ENCODE measurements at places on chromosomes 6 and 20.

- DNase-seq = no peak
Measured at GRCh38 chr20:40397467-40397866, 291.6 kb downstream of the MAFB start.

DNA sequence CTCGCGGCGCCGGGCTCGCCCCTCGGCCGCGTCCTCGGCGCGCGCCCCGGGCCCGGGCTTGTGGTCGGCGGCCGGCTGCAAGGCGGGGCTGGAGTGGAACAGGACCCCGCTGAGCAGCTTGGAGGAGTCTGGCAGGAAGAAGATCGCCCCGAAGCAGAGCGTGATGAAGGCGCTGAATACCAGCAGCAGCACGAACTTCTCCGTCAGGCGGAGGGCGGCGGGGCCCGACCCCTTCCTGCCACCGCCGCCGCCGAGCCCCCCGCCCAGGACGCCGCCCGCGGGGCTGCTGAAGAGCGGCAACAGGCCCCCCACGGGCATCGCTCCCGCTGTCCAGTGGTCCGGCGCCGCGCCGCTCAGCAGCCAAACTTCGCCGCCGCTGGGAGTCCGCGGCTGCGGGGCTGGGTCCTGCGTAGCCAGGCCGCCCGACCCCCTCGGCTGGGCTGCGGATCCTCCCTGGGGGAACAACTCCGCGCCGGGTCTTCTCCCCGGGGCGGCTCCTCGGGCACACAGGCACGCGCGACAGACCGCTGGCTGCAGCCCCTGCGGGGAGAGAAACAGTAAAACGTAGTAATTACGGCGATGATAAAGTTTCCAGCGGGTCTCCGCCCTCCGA lies 707 bp downstream of the MAN1A1 start:
- peak; percentile 23 for DNase-seq

GRCh38 chr6:161035182-161035980 lies 43.8 kb downstream of the MAP3K4 start:
- no peak for DNase-seq

- DNase-seq = no peak
Measured at GRCh38 chr20:57601737-57602136, 18.5 kb downstream of the ZBP1 start.

GRCh38 chr6:166595061-166595780 lies 8.7 kb upstream of the RAMACL start:
- DNase-seq = no peak

DNA sequence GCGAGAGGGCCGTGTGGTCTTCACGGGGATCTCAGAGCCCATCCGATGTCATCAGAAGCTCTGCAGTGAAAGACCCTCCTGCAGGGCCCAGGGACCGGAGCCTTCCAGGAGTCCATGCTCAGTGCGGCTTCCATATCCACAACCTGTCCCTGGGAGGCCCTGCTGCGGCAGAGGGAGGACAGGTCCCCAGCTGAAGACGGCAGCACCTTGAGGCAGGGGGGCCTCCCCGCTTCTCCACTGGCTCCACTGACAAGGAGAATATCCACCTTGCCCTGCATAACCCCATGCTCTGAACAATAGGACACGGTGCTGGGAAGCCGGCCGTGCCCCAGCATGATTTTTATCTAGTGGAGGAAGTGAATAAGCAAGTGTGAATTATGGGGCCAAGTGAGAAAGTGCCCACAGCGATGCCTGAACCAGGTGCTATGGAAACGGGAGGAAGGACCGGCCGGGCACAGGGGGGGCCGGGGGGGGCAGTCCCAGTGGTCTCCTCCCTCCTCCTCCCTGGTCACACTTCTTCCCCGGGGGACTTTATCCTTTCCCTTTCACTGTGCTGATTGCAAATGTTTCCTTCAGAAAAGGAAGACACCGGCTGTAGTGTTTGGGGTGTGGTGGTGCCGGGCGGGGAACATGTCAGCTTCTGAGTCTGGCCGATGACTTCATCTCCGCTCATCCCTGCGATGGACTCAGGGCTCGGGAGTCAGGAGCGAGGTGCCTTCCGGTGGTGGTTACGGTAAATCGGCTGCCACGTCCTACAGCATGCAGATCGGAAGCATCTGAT lies 225.1 kb downstream of the ERMARD start:
- DNase-seq = no peak

DNA sequence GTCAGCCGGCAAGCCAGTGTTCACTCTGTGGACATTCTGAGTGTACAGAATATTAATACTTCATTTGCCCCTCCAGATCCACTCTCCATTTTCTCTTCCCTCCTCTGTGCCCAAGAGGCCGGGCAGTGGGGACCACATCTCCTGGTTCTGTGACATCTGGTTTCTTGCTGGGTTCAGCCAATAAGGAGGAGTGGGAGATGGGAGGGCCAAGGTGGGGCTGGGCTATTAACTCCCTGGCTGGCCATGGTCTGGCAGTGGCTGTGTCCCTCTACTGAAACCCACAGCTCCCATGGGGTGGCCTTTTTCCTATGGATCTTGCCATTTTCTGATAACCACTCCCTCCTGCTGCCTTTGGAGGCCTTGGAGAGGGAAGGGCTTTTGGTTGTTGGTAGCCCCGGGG lies 30.0 kb upstream of the SALL4 start:
- no peak for DNase-seq

GRCh38 chr6:169416249-169416648 lies 162.6 kb upstream of the THBS2 start:
- no peak for DNase-seq

GRCh38 chr6:116152620-116153019 lies 26.7 kb upstream of the COL10A1 start:
- no peak for DNase-seq

GRCh38 chr6:131728296-131728939 lies 17.6 kb upstream of the CTAGE9 start:
- no peak for DNase-seq

DNA sequence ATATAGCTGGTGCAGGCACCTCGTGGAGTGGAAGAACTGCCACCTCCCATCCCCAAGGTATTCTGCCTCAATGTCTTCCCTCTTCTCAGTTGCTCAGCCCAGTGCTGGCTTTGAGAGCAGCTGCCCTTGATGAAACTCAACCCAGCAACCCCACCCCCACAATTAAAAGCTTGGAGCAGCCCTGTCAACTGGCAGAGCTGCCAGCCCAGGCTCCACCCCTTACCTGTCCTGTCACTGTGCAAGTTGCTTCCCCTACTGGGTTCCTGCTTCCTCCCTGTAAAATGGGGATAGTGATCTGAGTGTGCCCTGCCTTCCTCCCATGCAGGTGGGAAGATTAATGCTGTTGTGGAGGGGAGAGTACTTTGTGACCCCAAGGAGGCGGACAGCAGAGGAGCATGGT lies 4.5 kb downstream of the TMEM63B start:
- DNase-seq = peak; percentile 38

DNA sequence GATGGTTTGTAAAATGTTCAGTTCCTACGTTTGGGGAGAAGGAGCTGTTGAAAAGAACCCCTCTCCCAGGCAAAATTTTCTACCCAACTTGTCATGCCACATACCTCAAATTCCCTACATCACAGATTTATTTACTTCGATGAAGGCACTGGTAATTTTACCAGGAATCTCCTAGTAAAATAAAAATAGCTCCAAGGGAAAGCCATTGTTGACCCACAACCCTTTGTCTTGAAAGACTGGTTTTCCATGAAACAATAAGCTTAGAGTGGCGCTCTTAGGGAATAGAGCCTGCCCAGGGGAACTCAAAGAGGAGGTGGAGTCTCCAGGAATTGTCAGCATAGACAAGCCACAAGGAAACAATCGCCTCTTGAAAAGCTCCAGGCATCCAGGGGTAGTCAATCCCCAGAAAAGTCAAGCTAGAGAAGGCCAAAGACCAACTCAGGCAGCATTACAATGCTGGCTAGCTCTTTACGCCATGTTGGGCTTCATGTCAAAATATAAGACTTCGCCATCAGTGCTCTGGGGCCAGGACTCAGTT lies 99.2 kb upstream of the RREB1 start:
- DNase-seq = peak; percentile 40

- no peak for DNase-seq
Measured at GRCh38 chr6:50361641-50362331, 312.1 kb upstream of the DEFB112 start.

- no peak for DNase-seq
Measured at GRCh38 chr6:38827024-38827423, 111.9 kb downstream of the DNAH8 start.

- DNase-seq = peak; percentile 64
Measured at GRCh38 chr6:157761331-157761921, 61.6 kb upstream of the SNX9 start.

GRCh38 chr6:9039258-9039657 lies 603.9 kb upstream of the SLC35B3 start:
- DNase-seq = peak; percentile 22

DNA sequence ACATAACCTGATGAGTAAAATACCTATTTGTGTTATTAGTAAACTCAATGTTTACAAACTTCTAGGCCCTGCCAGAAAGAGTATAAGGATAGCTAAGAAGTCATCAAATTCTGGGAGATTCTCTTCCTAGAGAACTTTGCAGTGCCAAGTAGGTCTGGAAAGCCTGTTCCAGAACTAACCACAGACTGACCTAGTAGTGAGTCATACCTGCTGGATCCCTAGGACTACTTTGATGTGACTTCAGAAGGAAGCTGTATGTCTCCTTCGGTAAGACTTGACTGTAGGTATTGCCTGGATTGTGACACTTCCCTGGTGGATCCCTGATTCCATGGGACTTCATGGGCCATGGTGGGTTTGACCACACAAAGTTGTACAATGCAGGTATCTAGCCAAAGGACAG lies 131.7 kb downstream of the DNAH8 start:
- peak; percentile 7 for DNase-seq

GRCh38 chr6:51753635-51754034 lies 333.8 kb downstream of the PKHD1 start:
- DNase-seq = peak; percentile 65

DNA sequence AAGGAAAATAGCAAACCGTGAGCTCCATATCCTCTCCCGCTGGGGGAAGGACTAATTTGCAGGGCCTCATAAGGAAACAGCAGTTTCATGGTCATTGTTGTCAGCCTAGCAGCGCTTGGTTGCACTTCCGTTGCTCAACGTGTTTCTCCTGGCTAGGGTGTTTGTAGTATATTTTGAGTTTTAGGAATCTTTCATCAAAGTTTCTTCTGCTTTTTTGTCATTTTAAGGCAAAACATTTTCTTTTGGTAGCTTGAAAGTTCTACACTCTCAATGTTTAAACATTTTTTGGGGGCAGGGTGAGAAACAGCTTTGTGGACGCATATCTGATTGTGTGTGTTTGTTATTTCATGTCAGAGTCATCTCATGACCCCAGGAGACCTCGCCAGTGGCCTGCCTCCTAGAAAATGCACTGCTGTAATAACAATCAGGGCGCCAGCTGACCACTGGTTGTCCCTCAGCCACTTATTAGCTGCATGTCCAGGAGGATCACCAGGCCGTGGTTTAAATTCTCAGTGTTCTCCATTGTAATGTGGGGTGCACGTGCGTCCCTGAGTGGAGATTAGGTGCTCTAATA lies 20.6 kb downstream of the JARID2 start:
- no peak for DNase-seq

DNA sequence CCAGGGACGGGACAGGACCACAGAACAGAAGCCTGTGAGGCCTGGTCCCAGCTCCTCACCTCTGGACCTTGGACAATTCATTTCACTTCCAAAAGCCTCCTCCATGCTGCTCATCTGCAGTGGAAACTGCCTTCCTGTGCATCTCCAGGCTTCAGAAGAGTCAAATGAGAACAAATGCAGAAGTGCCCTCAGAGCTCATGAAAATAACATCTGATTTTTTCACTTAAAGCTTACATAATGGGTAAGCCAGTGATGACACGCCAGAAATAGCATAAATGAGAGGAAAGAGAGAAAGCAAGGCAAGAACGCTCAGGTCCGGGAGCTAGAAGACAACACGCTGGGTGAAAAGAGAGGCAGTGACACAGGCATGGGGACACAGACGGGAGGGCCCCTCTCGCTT lies 7.9 kb downstream of the CNKSR3 start:
- DNase-seq = no peak

DNA sequence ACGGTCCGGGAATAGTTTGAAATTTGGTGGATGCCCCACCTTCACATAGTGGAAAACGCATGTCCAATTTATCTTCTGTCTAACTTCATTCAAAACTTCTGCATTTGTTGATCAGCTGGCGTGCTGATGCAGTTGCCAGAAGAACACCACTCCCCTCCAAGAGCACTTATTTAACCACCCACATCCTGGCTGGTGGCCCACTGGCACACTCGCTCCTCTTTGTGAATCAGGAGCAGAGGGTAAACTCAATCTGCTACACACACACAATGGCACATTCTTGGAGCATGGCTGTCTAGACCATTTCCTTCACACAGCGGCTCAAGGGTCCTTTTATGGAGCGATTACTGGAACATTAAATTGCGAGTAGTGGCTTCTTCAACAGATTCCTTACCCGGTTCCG lies 55.1 kb upstream of the CEP162 start:
- DNase-seq = no peak

- no peak for DNase-seq
Measured at GRCh38 chr6:153424719-153425400, 293.8 kb upstream of the RGS17 start.

DNA sequence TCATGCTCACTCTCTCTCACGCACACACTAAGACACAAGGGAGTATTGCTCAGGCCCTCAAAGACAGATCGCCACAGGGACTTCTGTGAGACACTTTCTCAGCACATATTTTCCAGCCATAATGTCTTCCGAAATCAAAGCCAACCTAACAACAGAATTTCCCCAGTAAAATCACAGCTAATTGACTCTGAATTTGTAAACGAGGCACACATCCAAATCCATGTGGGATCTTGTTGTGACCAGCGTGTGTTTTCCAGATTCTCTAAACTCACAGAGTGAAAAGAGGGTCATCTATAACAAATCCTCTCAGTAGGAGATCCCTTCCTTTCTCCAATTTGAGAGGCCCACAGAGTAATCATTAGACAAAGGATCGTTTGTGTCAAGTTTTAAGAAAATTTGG lies 280.4 kb downstream of the PACRG start:
- no peak for DNase-seq
